ENCODE measurements at places on chromosomes 5 and 9. TPM values are rescaled to one million over a fixed set of nuclear protein-coding genes. Genes with fewer than 3 reads are reported as not detected.

Gene CTXN3
- total RNA-seq, result not detected

Gene ZNF367
- 2.8 TPM for total RNA-seq

Gene PTPRD
- 12.0 TPM for total RNA-seq

Gene ACOT12
- total RNA-seq, result not detected

Gene GDNF
- total RNA-seq, result 0.07 TPM

Gene GALNT10
- 11.3 TPM for total RNA-seq

Gene GRIN3A
- 1.0 TPM for total RNA-seq

Data from heart left ventricle (tissue), 16 donors.